ENCODE measurements at places on chromosomes 3 and 15. TPM values are rescaled to one million over a fixed set of nuclear protein-coding genes. Genes with fewer than 3 reads are reported as not detected.

Gene IMPG2
- 0.10 TPM for total RNA-seq

Gene CPB1
- total RNA-seq, result 4.4 TPM

Gene ATP2B2
- total RNA-seq, result not detected

Gene EOMES
- 2.5 TPM for total RNA-seq

DNA sequence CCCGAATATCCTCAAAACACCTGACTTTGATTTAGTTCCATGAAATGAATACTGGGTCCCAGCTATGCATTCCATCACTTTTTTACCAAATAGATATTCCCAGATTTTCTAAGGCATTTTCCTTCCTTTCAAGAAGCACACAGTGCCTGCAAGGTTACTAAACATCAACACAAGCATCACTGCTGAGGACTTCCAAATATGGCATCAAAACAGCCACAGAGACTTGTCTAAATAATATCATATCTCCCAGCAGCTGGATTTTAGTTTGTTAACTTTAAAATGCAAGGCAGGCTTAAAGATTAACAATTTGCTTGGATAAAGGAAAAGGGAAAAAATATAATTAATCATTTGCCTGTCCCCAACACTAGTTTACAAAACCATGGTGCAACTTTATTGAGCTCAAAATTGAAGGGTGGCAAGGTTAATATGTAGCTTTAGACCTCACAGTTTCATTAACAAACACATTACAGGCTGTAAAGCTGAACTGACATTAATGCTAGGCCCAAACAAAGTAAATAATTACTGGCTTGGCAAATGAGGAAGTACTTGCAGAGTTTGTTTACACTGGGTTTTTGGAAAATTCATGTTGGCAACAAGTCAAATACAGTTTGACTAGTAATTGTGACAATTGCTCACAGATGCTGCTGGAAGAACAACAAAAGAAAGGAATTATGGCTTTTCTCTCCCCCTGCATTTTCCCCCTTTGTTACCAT, 401.7 kb upstream of the CDIN1 start:
- H3K4me1 ChIP-seq, result no peaks in the 10 kb centered on the region
- H3K36me3 ChIP-seq, result no peaks in the 10 kb centered on the region
- H3K27me3 ChIP-seq, result no peaks in the 10 kb centered on the region
- H3K27ac ChIP-seq, result no peak overlapping the region

GRCh38 chr3:61996366-61996765, 377.0 kb downstream of the FEZF2 start:
- H3K27me3 ChIP-seq, result no peaks in the 10 kb centered on the region
- H3K4me3 ChIP-seq, result no peak overlapping the region
- no peaks in the 10 kb centered on the region for H3K4me1 ChIP-seq
- H3K36me3 ChIP-seq, result no peaks in the 10 kb centered on the region

DNA sequence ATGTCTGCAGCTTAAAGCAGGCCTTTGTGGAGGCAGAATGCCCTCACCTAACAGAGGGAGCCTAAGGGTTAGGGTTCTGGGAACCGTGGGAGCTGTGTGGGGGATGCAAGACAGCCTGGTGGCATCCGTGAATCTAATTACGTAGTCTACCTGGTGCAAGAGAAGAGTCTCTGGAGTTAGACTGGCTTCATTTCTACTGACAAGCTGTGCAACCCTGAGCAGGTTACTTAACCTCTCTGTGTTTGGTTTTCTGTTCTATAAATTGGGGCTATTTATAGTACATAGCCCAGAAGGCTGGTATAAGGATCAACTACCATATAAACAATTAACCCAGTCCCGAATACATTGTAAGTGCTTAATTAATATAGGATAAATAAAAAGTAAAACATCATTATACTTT, 8.3 kb downstream of the TNFAIP8L3 start:
- DNase-seq, result no peak
- no peaks in the 10 kb centered on the region for H3K27me3 ChIP-seq
- no peaks in the 10 kb centered on the region for H3K36me3 ChIP-seq
- no peaks in the 10 kb centered on the region for H3K4me1 ChIP-seq
- no peak overlapping the region for H3K27ac ChIP-seq

GRCh38 chr3:16270855-16271254, 5.8 kb downstream of the OXNAD1 start:
- no peak overlapping the region for H3K27ac ChIP-seq
- H3K4me1 ChIP-seq, result peaks cover 7% of the 10 kb centered on the region
- DNase-seq, result no peak
- H3K4me3 ChIP-seq, result no peak overlapping the region

DNA sequence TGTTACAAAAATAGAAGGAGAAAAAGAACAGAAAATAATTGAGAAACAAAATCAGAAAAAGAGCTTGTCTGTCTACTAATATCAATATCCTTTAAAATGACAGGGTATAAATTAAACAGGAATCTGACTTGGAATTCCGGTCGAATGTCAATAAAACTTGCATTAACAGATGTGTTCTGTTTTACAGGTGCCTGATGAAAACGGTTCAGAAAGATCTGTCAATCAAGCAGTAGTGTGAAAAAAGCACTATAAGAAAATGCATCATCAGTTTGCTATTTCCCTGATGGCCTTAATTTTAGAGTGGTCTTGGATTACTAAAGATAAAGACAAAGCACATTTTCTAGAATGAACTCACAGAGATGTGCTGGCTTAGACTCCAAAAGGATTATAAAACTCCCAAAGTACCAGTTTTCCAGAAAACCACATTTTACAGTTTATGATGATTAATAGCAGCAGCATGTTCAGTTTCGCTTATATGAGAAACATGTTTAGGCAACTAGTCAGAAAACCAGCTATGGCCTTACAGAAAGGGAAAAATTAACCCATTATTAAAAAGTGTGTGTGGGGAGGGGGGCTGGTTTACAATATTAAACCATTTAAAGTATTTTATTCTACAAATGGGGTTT, 8.2 kb upstream of the C3orf38 start:
- no peaks in the 10 kb centered on the region for H3K4me1 ChIP-seq
- DNase-seq, result no peak
- H3K27ac ChIP-seq, result no peak overlapping the region
- H3K4me3 ChIP-seq, result no peak overlapping the region
- H3K36me3 ChIP-seq, result peaks cover 8% of the 10 kb centered on the region

- no peak overlapping the region for H3K4me3 ChIP-seq
- H3K4me1 ChIP-seq, result no peaks in the 10 kb centered on the region
- DNase-seq, result no peak
- no peaks in the 10 kb centered on the region for H3K27me3 ChIP-seq
These were observed 141.4 kb downstream of the AGBL1 start for GRCh38 chr15:86221119-86221518.

GRCh38 chr3:112372396-112372795, 39.4 kb downstream of the CD200 start:
- H3K4me1 ChIP-seq, result no peaks in the 10 kb centered on the region
- no peaks in the 10 kb centered on the region for H3K27me3 ChIP-seq
- H3K27ac ChIP-seq, result no peak overlapping the region
- H3K36me3 ChIP-seq, result no peaks in the 10 kb centered on the region
- no peak for DNase-seq
- no peak overlapping the region for H3K4me3 ChIP-seq

- no peak overlapping the region for H3K27ac ChIP-seq
- DNase-seq, result no peak
- peaks cover 2% of the 10 kb centered on the region for H3K36me3 ChIP-seq
- no peaks in the 10 kb centered on the region for H3K27me3 ChIP-seq
These were observed 23.9 kb downstream of the CHDH start for GRCh38 chr3:53822331-53822741.
